ENCODE measurements at places on chromosomes 1 and 21.

DNA sequence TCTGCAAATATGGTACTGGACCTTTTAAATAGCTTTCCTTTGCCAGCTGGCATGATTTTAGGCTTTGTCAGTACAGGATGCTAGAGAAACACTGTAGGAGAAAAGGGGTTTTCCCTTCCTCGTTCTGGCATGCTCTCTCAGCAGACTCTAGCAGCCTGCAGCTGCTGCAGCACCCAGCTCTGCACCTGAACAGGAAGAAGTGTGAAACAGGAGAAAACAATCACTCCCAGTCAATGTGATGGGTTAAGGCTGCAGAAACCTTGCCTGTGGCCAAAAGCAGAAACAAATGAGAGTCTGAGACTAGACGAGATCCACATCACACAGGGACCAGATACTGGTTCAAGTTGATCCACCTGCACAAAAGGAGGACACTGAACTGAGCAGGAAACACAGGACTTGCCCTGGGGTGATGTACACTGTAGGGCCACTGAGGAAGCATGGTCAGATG lies 21.2 kb downstream of the OVGP1 start:
- DNase-seq: peak; percentile 57

GRCh38 chr1:172221436-172221835 lies 199.0 kb upstream of the C1orf105 start:
- DNase-seq: no peak

DNA sequence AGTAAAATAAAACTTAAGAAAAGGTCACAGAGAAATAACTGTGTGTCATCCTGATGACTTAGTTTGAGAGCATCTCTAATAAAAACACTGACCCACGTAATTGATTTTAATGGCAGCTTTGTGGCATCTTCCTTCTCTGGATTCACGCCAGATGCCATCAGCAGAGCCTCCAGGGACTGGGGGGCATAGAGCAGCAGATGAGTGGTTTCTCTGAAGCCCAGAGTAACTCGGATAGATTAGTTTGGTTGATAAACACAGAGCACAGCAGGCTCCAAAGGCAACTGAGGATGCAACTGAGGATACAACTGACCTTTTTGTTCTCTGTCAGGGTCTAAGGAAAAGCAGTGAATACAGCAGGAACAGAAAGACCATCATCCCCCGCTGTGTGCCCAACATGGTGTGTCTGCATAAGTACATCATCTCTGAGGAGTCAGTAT lies 180.8 kb downstream of the RPS6KC1 start:
- no peak for DNase-seq

DNA sequence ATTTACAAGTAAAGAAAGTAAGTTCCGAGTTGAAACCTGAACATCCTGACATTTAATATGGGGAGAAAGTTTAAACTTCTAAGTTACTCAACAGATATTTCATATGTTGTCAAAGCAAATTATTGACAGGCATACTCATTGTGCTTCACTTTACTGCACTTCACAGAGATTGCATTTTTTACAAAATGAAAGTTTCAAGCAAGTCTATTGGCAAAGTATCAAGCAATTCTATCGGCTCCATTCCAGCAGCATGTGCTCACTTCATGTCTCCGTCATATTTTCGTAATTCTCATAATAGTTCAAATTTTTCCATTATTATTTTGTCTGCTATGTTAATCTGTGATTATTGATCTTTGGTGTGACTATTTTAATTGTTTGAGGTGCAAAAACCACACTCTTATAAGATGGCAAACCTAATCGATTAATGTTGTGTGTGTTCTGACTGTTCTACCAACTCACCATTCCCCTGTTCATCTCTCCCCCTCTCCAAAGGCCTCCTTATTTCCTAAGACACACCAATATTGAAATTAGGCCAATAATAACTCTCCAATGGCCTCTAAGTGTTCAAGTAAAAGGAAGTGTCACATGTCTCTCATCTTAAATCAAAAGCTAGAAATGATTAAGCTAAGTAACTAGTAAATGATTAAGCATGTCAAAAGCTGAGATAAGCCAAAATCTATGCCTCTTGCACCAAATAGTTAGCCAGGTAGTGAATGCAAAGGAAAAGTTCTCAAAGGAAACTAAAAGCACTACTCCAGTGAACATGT lies 68.2 kb upstream of the BCL9 start:
- no peak for DNase-seq

GRCh38 chr1:227540170-227541098 lies 22.9 kb upstream of the ZNF678 start:
- DNase-seq: no peak

DNA sequence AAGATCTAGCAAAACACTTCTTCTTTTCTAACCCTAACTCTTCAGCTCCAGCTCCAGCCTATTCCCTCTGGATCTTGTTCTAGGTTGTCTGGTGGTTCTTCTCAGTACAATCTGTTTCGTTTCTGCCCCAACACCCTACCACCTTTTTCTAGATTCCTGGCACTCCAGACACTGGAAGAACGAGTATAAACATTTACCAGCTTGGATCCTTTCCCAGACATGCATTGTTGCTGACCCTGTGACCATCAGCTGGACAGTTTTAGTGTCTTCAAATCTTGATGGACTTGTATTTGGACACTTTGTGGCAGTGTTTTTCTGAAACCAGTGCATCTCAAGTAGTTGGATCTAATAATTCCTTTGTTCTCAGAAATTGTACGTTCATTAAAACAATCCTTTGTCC lies 30.6 kb upstream of the CACNA1E start:
- no peak for DNase-seq

- no peak for DNase-seq
Measured at GRCh38 chr1:239361403-239361802, 25.0 kb upstream of the CHRM3 start.

- DNase-seq: no peak
Measured at GRCh38 chr1:86387916-86388627, 8.1 kb downstream of the ODF2L start.

DNA sequence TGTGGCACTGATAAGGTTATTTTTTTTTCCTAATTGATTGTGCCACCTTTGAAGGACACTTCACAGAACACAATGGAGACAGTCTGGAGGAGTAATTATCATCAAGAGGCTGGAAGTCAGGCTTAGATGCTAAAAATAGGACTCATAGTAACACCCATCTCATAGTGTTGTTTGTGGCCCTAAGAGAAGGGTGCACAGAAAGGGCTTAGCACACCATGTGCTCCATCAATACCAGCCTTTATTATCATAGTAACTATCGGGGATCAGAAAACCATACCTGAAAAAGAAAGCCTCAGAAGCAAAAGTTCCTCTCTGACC lies 11.9 kb downstream of the NIPAL3 start:
- no peak for DNase-seq

- no peak for DNase-seq
Measured at GRCh38 chr1:93140106-93140505, 40.1 kb downstream of the TMED5 start.

DNA sequence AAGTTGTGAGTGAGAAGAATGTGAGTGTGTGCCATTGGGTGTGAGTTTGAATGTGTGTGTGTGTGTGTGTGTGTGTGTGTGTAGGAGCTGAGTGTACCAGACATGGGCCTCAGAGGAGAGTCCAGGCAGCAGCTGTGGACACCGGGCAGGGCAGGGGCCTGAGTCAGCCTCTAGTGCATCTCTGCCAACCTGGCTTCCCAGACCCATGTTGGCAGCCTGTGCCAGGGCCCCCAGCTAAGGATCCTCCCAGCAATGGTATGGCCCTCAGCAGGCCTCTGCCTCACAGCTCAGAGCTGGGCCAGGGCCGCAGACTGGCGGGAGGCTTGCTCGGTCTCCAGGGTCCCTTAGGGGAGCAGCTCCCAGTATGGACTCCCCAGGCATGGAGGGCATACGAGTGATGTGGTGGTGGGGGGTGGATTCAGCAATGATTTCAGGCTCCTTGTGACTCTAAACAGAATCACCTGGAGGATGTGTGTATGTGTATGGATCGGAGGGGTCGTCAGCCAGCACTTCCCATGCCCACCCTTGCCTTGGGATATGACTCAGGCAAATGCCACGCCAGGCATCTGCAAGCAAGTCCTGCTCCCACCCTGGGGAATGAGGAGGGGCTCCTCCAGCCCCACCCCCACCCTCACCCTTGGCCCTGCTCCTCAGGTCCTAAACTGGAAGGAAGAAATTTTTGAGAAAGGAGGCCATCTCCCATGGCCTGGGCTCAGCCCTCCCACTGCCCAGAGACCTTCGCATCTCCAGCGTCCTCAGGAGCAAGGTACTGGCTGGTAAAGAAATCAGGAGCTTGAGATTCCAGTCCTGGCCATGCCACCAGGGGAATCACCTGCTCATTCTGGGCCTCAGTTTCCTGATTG lies 1.8 kb upstream of the FOXO6 start:
- no peak for DNase-seq

DNA sequence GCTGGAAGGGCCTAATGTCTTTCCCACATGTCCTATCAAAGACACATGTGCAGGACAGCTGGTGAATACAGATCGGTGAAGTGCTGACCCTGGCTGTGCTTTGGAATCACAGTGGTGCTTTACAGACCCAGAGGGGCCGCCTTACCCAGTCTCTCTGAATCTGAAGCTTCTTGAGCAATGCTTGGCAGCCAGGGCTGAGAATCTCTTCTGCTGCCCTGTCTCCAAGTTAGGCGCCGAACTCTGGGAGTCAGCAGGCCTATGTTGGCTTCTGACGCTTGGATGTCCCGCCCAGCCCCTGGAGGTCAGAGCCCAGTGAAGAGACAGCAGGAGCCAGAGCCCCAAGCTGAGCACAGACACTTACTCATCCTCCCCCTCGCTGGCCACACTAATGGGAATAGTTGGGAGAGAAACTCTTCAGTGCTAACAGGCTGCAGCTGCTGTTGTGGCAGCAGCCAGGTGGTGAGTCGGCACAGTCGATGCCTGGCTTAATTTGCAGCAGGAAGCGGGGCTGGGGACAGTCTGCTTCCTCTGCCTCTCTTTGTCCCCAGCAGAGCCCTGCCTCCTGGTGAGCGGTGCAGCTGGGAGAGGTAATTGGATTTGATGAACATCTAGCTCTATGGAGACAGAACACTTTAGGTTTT lies 68.1 kb downstream of the URB2 start:
- DNase-seq: no peak

DNA sequence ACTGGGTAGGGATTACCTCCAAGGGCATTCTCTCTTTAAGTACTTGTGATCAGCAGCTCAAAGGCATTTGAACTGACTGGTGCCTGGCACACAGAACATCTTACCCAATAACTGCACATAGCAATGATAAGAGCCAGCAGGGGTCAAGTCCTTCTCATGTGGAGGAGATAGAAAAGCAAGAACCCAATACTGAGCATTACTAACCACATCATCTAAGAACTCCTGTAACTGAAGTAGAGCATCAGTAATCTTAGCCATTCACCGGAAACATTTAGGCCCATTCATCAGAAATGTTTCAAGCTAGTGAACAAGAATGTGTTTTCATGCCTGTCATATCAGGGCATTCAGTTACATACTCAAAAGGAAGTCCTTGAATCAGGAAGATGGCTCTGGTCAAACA lies 33.6 kb upstream of the THEM4 start:
- no peak for DNase-seq

DNA sequence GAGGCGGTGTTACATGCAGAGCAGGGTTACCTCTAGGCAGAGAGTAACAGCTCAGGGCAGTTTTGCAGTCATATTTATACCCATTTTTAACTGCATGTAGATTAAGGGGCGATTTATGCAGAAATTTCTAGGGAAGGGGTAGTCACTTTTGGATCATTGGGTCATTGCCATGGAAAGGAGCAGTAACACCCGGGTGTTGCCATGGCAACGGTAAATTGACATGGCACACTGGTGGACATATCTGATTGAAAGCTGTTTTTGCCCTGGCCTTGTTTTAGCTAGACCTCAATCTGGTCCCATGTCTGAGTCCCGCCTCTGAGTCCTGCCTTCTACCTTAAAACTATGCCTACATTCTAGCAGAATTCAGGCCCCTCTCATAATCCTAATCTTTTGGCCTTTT lies 11.8 kb upstream of the USP1 start:
- DNase-seq: no peak

DNA sequence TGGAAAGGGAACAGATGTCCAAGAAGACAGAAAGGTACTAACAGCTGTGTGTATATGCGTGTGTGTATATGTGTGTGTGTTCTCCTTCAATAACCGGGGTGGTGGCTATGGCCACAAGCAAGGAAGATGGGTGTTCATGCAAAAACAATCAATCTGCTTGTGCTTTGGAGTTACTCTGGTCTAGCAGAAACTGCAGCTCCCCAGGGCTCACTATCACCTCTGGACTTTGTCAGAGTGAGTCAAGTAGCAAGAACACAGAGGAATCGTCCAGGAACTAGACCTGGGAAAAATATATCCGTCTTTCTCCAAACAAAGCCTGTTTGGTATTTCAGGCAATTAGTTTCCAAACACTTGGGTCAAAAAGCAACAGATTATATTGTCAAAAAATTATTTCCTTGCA lies 68.6 kb downstream of the GNG12 start:
- no peak for DNase-seq

DNA sequence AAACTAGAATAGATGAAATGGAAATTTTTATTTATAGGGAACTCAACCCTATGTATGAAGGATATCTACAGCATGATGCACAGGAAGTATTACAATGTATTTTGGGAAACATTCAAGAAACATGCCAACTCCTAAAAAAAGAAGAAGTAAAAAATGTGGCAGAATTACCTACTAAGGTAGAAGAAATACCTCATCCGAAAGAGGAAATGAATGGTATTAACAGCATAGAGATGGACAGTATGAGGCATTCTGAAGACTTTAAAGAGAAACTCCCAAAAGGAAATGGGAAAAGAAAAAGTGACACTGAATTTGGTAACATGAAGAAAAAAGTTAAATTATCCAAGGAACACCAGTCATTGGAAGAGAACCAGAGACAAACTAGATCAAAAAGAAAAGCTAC lies 7.9 kb downstream of the USP1 start:
- DNase-seq: no peak

DNA sequence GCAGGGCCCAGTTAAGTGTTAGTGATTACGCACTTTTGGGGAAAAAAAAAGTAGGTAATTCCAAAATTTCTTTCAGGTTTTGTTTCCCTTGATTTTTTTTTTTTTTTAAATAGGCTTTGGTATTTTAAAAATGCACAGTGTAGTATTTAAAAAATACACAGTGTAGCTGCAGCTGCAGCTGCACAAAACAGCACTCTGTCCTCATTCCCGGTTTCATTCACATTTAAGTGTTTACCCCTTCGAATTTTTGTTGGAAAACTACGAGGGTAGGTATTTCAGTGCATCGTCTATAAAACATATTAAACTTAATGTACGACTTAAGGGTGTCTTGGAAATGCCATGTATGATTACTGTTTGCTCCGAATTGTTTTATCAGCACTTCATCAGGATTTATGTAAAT lies 3.4 kb downstream of the NEK7 start:
- no peak for DNase-seq

DNA sequence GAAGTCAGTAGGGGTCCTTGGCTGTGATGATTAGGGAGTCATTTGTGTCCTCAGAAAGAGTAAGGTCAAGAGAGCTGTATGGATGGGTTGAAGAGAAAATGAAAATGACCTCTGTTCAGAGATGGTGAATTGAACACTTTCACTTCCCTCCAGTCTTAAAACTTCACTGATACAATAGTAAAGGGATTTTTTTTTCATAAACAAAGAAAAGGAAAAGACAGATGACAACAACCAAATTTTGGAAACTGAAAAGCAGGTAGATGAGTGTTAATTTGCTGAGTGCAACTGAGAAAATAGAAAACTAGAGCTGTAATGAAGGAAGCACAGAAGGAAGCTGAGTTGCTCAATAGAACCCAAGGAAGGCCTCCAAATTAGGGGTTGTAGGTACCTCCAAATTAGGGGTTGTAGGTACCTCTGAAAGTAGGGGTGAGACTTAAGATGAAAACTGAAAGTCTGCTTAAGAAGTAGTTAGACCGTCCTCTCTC lies 14.8 kb upstream of the S1PR1 start:
- DNase-seq: no peak

Measured in stimulated activated CD4-positive, alpha-beta T cell treated with anti-CD3 and anti-CD28 coated beads, Interleukin-4, amount 100 ng/mL, for 4 hours (primary cell).